ENCODE measurements at places on chromosomes 1 and 21.

GRCh38 chr1:46484783-46485490 lies 4.7 kb upstream of the DMBX1 start:
- DNase-seq: no peak

DNA sequence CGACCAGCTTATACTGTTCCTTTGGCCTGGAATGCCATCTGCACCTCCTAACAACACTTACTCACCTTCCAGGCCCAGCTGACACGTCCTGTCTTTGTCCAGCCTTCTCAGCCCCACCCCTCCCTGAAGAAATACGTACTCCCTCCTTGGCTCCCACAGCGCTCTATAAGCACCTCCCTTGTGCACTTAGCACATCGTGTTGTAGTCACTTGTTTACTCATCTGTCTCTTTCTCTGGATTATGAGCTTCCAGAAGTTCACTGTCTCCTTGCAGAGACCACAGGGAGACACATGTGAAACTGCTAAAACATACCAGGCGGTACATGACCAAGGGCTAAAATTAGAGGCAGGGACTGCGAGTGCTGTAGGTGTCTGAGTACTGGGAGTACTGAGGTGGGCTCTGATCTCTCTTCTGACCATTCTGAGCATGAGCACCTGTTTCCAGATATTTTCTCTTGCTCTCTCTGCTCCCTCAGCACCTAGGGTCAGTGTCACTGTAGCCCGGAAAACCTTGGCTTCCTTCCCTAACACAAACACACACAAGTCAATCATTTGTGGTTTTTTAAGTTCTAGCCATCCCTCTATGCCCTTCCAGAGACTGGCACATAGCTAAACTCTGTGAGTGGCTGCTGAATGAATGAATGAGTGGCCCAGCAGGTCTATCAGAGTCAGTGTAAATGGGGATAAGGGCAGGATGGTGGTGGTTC lies 5.1 kb downstream of the DCST1 start:
- no peak for DNase-seq

- no peak for DNase-seq
These were observed 36.3 kb downstream of the ERICH3 start for GRCh38 chr1:74637296-74637695.

GRCh38 chr1:164659621-164660411 lies 100.8 kb downstream of the PBX1 start:
- DNase-seq: no peak

- no peak for DNase-seq
These were observed 34.3 kb upstream of the CACYBP start for GRCh38 chr1:174965362-174966007.

GRCh38 chr1:44212355-44213221 lies 683 bp upstream of the DMAP1 start:
- no peak for DNase-seq

GRCh38 chr1:160680399-160680798 lies 31.2 kb downstream of the CD48 start:
- no peak for DNase-seq

GRCh38 chr1:11470912-11471311 lies 8.0 kb upstream of the DISP3 start:
- DNase-seq: no peak

- DNase-seq: no peak
These were observed 36.0 kb downstream of the ATP1A1 start for GRCh38 chr1:116408803-116409720.

GRCh38 chr1:35857830-35858229 lies 25.2 kb upstream of the AGO1 start:
- DNase-seq: no peak

DNA sequence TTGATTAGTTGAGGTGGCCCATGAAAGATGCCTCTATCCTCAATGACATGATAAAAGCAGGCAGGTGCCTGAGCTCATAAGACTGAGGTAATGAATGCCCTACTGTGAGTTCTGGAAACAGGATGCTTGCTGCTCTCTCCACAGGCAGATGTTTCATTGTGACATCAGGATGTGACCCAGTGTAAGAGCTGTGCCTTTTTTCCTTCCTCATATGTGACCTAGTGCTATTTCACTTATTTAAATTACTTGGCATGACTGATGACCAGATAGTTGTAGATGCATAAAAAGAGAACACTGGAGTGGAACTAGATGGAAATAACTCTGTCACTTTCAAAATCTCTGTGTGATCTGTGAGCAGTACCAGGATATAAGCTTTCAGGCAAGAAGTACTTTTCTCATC lies 31.9 kb downstream of the KIF14 start:
- DNase-seq: no peak

DNA sequence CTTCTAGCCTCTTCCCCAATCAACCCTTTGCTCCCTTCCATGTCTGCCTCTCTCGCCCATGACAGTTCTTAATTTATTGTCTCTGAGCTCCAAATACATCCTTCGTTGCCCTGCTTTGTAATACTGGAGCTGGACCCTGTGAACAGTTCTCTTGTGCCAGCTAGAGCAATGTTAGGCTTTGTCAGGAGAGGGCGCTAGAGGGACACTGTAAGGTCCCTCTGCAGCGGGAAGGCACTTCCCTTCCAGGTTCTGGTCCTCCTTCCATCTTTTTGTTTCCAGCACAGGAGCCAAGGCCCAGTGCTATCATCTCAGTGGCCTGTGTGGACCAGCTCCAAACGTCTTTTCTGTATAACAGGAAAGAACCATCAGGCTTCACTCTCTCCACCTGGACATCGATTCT lies 95.9 kb downstream of the PTPRU start:
- DNase-seq: no peak

DNA sequence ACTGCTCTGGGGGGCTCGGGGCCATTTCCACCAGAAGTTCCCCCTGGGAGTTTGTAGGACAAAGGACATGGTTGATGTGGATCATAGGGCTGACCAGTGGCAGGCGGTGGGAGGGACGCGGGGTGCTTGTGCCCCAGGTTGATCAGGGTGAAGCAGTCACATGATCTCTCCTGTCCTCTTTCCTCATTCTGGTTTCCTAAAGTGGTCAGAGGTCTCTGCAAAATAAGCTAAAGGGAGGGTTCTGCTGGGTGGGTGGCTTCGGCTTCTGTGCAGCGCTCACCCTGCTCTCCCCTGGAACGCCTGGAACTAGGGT lies 9.2 kb downstream of the PDXK start:
- no peak for DNase-seq

DNA sequence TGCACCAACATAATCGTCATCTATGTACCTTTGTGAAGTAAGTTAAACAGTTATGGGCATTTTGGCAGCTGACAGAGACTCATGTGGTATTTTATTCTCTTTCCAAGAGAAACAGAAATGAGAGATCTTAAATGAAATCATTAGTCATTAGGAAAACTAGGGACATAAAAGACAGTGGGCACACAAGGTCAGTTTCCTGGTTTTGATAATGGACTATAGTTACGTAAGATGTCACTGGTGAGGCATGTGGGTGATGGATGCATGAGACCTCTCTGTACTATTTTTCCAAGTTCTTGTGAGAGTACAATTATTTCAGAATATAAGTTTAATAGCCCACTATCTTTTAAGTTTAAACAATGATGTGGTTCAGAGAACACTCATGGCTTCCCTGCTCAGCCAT lies 216.9 kb downstream of the APP start:
- DNase-seq: no peak

- no peak for DNase-seq
These were observed 29.8 kb downstream of the SHISAL2A start for GRCh38 chr1:52662645-52663313.

- peak; percentile 89 for DNase-seq
These were observed 3.7 kb upstream of the ARHGEF19 start for GRCh38 chr1:16215882-16216753.

GRCh38 chr1:221268295-221268694 lies 389.1 kb downstream of the HLX start:
- no peak for DNase-seq

DNA sequence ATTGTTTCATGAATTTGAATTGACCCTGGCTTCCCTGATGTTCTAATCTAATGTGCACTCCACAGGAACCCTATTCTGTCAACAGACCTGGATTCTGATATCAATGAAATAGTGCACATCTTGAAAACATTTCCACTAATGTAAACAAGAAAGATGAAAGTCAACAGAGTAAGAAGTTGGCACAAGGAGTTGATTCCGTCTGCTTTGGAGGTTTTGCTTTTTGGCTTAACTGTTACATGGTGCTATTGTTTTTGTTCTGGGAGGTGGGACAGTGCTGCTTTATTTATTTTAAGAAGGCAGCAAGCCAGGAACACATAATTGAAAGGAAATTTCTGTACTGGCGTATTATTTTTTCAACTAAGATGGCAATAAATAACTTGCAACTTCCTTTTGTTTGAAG lies 73.3 kb downstream of the LEPR start:
- DNase-seq: no peak

- DNase-seq: no peak
These were observed 14.7 kb upstream of the IRF2BP2 start for GRCh38 chr1:234624724-234625117.

GRCh38 chr1:56472860-56473259 lies 106.5 kb downstream of the PLPP3 start:
- DNase-seq: no peak

- DNase-seq: peak; percentile 54
These were observed 683 bp downstream of the LRRC8D start for GRCh38 chr1:89821322-89822108.

- DNase-seq: no peak
These were observed 9.3 kb upstream of the DCAF6 start for GRCh38 chr1:167927046-167927754.

- peak; percentile 58 for DNase-seq
These were observed 9.7 kb upstream of the PRELP start for GRCh38 chr1:203465948-203466347.

DNA sequence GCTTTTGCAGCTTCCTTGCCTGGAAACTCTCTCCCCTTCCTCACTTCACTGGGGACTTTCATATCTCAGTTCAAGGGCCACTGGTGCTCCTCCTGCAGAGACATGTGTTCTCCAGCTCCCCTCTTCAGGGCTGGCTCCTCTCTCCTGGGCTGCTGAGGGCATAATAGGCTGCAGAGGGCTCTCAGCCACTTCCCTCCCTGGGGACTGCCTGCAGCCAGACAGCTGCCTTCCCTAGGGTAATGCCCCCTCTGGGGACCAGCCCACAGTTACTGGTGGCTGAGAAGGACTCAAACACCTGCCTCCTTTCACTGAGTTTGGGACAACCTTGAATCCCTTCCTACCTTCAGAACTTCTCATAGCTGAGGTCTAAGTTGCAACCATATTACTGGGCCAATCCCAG lies 104.8 kb upstream of the POU3F1 start:
- no peak for DNase-seq

DNA sequence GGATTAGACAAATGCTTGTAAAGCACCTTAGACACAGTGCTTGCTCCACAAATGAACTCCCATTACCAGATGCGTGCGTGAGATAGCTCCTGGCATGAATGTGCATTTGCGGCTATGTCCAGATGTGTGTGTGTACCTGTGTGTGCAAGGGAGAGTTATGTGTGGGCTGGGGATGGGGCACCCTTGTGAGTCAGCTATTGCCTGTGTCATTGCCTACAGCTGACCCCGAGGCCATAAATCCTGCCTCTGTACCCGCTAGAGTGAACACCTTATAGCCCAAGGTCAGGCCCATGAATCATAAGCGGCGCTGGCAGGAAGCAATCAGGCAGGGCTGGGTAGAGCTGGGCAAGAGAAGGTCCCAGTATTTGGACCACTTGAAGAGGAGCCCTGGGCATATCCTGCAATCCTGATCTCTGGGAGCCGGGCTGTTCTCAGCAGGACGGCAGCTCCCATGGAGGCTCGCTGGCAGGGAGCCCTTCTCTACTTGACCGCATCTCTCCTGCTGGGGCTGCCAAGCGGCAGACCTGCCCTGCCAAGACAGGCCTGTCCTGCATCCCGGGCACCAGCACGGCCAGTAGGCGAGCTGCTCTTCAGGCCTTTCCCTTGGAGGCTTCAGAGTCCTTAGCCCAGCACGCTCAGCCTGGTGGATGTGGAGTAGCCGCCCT lies 86.4 kb downstream of the TMEM53 start:
- no peak for DNase-seq

- no peak for DNase-seq
These were observed 41.4 kb downstream of the HMGB4 start for GRCh38 chr1:33905241-33905640.

GRCh38 chr1:53031732-53032131 lies 30.3 kb upstream of the PODN start:
- no peak for DNase-seq

DNA sequence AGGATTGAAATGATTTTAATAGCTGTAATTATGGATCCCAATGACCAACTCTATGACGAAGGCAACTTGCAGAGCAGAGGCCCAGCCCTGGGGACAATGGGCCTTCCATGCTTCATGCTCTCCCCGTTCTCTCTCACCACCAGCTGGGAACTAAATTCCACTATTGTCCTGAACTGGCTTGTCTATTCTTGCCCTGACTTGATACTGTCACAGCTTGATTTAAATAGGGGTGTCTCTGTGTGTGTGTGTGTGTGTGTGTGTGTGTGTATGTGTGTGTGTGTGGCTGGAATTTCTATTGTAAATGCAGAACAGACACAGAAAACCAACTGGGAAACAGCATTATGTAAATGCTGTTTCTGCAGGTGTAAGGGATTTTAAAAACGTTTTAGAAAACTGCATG lies 57.0 kb downstream of the SLC22A15 start:
- DNase-seq: no peak

DNA sequence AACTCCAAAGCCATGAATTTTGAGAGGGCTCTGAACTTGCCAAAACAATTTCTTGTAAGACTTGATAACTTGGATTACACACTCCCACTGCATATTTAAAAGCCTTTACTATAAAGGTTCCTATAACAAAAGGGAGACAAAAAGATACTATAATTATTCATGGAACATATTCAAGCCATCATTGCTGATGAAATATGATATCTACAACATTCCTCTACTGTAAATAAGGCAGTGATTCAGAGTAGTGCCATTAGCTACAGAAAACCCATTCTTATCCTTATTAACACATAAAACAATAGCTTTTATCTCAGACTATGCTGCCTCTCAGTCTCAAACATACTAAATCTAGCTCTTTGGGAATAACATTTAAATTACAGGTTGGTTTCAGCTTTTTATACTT lies 675.5 kb upstream of the CXADR start:
- no peak for DNase-seq

- no peak for DNase-seq
These were observed 69.5 kb upstream of the CLDN14 start for GRCh38 chr21:36549470-36549869.

GRCh38 chr1:16991571-16991970 lies 11.2 kb upstream of the MFAP2 start:
- no peak for DNase-seq

GRCh38 chr21:40568807-40569206 lies 278.2 kb downstream of the DSCAM start:
- no peak for DNase-seq

GRCh38 chr1:223551610-223552009 lies 113.9 kb downstream of the CAPN8 start:
- no peak for DNase-seq

DNA sequence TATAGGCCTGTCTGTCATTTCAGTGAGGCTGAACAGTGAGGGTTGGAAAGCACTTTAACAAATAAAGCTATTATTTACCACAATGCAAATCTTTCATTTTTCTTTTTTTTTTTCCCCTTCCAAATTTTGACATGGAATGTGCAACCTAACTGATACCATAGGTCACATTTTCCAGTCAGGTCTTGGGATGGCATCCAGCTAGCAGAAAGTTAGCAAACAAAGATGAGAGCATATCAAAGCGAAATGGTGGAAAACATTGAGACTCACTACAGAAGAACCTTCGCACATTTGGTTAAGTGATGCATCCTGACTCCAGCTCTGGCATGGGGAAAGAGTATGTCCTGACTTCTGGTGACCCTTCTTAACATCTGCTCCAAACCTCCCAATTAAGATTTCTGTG lies 105.1 kb upstream of the L1TD1 start:
- DNase-seq: no peak

GRCh38 chr1:223029985-223030769 lies 112.9 kb downstream of the TLR5 start:
- no peak for DNase-seq

Data from renal cortex interstitium (tissue), 15 donors.